GM18507 (cell line): ENCODE measurements at places on chromosomes 5 and 9.

DNA sequence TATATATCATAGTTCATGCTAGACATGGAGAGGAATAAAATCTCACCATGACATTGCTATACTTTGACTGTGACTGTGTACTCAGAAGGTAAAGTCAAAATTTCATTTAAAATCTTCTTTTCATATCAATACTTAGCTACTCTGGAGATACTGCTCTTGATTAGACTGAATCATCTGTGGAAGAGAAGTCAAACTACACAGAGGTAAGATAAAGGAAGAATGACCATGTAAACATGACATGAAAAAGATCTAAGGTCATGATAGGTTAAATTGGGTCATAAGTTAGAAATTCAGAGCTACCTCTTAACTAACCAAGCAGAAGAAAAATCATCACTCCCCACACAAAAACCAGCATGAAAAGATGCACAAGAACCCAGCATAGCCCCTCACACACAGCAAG lies 44.8 kb upstream of the RLN1 start:
- no peak for DNase-seq

DNA sequence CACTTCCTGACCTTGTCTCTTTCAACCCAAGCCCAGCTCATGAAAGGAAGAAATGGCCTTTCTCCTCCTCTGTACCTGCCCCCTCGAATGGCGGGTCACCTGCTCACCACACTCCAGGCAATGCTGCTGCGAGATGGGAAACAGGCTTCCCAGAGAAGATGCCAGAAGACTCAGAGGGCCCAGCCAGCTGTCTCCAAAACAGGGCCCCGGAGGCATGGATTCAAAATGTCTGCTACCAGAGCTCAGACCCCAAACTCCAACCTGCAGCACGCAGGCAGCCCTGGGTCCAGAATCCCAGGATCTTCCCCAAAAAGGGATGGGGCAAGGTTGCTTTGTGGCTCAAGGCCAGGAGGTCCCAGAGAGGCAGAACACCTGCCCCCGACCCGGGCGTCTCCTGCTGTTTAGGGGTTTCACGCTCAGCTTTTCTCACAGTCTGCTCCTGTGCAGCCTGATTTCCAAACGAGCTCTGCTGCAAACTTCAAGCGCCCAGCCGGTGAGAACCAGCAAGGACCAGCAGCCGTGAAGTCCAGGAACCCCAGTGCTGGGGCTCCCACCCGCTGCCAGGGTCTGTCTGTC lies 42.5 kb downstream of the VAV2 start:
- DNase-seq = no peak

DNA sequence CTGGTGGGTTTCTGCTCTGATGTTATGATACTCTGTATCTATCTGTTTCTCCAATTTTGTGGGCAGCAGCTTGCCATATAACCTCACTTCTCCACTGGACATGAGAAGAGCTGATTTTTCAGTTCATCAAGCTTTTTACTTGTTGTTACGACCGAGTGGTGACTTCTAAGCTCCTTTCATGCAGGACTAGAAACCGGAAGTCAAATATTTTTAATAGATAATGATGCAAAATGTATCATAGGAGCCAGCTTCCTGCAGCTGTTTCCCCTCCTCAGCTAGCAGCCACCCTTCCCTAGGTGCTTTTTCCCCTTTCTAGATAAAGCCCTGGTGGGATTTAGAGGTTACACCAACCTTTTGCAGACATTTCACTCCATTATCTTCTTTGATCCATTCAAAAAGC lies 17.0 kb upstream of the ADAM19 start:
- DNase-seq = no peak

DNA sequence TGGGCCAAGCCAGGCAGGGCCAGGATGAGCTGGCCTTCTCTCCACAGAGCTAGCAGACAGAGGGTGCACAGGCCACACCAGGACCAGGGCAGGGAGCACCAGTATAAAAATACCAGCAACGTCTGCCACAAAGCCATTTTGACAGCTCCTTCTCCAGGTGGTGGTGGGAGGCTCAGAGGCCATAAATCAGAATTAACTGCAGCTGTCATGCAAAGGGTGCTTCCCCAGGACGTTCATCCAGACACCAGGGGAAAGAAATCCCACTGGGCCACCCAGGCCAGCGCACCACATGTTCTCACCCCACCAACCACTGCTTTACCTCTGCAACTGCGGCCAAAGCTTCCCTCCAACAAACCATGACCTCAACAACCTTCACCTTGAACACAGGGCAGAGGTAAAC lies 403.7 kb upstream of the TRPC7 start:
- no peak for DNase-seq

DNA sequence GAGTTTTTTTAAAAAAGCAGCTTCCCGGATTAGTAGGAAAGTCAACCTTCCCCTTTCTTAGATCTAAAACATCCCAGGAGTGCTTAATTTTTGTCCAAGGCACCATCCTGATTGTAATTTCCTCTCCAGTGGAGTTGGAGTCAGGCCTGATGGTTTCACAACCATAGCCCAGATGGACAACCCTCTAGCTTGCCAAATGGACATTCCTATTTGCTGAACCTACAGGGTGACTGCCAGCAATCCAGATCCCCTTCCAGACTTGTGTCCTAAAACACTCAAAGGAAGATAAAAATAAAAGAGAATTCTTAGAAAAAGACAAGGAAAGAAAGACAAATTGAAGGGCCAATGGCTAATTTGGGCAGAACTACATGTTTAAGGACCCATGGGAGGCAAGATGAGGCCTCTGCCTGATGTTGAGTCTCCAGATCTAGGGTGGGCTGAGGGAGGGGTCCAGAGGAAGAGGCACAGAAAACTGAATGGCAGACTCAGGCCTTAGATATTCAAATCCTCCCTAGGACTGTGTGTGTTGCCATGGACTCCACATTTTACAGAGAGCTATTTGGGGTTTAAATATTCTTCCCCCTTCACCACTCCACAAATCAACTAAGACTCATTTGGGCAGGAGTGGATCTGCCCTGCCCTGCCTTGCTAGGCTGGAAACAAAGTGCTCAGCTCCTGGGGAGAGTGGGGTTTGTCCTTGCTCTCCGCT lies 38.5 kb upstream of the SLC44A1 start:
- DNase-seq = no peak

DNA sequence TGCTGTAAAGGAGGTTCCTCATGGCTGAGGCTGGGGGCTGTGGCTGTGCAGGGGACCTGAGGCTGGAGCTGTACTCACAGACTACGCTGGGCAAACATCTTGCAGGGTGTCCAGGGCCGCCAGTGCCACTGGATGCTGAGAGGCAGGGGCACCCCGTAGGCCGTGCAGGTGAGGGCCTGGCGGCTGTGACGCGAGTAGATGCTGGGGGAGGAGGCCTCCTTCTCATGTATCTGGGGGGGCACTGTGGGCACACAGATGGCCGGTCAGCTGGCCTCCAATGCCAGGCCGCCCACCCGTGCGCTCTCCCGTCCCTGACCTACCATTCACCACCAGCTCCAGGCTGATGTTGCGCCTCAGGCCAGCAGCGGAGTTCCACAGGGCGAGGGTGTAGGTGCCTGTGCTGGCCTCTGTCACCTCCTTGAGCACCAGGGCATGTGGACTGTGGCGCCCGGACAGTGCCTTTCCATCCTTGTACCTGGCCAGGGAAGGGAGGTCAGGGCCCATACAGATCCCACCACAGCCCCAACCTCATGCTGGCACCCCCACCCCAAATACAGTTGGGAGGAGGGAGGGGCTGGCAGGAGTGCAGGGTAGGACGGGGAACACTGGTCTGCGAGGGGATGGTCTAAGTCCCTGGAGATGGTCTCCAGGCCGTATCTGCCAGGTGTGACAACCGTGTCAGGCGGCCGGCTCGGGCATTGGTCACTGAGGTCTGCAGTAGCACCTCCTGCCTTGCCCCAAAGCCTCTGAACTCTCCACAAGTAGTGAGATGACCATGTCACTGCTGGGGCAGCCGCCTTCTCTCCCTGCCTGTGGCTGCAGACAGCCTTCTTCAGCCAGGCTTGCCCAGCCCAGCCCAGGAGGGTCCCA lies 23.4 kb downstream of the FLT4 start:
- no peak for DNase-seq

GRCh38 chr9:108316630-108317029 lies 539.2 kb downstream of the ACTL7B start:
- DNase-seq = no peak

DNA sequence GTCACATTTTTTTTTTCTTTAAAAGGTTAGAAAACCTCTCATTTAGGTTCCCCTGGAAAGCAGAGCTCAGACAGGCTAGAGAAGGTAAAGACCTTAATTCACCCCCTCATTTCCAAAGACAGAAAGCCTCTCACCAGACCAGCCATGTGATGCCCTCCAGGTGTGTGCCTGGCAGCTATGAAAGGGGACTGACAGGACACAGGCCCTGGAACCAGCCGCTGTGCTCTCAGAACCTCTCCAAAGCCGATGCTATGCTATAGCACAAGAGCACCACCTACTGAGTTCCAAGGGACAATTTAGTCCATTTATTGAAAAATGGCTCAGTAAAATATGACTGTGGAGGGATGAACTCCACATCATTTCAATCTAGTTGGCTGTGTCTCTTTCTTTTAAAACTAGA lies 48.8 kb downstream of the FANCC start:
- DNase-seq = no peak

DNA sequence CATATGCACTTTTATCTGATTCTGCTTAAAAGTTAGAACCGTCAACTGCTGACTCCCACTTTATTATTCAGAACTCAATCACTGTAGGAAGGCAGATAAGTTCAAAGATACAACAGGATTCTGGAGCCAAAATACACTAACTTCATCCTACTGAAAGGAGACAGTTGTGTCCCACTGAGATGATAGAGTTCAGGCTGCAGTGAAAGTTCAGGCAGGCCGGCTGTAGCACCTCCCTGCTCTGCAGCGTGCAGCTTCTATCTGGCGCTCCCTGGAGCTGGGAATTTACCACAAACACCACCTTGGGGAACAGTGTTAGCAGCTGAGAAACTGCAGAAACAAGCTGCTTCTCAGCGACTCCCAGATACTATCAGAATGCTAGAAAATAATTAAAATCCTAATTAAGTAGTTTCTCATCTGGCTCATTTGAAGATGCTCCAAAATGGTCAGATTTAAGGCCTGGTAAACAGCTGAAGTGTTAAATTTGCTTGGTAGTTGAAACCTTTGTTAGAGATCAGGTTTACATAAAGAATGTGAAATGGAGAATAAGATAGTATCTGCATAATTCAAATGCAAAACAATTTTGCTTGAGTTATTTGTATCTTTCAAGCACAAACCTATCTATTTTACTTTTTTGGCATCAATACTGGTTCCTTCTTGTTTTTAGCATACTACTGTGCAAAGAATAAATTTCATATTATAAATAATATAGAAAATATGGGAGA lies 52.3 kb upstream of the CNTLN start:
- no peak for DNase-seq

- no peak for DNase-seq
Observed at GRCh38 chr5:88734191-88734640, 148.8 kb downstream of the MEF2C start.

DNA sequence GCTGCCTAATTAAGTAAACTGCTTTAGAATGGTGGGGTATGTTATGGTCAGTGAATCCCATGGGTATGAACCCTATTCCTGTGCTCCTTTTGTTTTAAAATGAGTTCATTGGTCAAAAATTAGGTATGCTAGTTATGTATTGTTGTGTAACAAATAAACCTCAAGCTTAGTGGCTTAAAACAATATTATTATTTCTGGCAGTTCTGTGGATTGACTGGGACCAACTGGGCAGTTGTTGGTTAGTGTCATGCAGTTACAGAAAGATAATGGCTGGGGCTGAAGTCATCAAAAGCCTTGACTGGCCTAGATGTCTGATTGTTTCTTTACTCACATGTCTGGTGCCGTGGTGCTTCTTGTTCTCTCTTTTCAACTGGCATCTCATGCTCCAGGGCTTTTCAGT lies 8.9 kb upstream of the PTAR1 start:
- DNase-seq = no peak

- no peak for DNase-seq
Observed at GRCh38 chr5:59158637-59159391, 575.9 kb downstream of the RAB3C start.

DNA sequence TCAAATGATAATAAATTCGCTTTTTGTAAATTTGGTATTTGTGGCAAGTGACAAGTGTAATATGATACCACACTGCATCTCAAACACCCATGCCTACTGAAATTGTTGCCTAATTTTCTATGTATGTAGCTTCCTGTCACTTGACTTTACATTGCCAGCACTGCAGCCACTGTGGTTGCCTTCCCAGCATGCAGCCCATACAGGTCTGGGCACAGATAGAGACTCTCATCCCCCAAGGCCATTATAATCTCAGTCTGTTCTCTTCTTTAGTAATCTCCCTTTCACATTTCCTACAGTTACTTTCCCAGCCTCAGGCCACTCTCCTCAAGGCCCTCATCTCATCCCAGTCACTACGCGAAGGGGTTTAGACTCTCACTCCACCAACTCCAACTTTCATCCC lies 1200.6 kb downstream of the PTPRD start:
- no peak for DNase-seq

- DNase-seq = no peak
Observed at GRCh38 chr9:114407889-114408288, 20.1 kb upstream of the AKNA start.
